D341Med (cell line): ENCODE measurements at places on chromosomes 16 and 17.

- DNase-seq, result no peak
Measured at GRCh38 chr17:17300624-17301568, 2.3 kb upstream of the NT5M start.

DNA sequence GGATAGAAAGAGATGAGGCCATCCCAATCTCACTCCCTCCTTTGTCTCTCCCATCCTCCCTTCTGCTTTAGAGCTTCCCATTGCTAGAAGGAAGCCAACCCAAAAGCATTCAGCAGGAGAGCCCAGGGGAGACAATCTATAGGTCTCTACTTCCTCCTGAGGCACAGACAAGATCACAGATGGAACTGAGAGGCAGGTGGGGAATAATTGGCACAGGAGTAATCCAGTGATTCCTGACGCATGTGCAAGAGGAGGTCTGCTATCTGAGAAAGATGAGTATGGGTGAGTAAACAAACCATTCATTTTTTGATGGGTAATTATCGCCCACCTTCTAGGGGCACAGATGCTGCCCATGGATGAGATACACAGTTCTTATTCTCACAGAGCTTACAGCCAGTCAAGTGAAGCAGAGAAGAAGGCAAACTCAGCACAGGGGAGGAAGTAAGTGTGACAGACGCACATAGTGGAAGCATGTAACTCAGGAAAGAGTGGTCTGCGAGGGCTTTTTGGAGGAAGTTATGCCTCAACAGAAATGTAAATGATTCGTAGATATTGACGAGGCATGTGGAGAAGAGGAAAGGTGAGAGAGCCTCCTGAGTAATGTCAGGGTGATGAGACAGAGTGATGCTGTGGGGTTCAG lies 88.9 kb upstream of the HLF start:
- no peak for DNase-seq

GRCh38 chr17:77687921-77688320 lies 270.6 kb upstream of the TNRC6C start:
- no peak for DNase-seq

GRCh38 chr16:90026135-90026534 lies 6.9 kb upstream of the DBNDD1 start:
- no peak for DNase-seq

GRCh38 chr16:30557707-30557956 lies 542 bp downstream of the ZNF764 start:
- no peak for DNase-seq

DNA sequence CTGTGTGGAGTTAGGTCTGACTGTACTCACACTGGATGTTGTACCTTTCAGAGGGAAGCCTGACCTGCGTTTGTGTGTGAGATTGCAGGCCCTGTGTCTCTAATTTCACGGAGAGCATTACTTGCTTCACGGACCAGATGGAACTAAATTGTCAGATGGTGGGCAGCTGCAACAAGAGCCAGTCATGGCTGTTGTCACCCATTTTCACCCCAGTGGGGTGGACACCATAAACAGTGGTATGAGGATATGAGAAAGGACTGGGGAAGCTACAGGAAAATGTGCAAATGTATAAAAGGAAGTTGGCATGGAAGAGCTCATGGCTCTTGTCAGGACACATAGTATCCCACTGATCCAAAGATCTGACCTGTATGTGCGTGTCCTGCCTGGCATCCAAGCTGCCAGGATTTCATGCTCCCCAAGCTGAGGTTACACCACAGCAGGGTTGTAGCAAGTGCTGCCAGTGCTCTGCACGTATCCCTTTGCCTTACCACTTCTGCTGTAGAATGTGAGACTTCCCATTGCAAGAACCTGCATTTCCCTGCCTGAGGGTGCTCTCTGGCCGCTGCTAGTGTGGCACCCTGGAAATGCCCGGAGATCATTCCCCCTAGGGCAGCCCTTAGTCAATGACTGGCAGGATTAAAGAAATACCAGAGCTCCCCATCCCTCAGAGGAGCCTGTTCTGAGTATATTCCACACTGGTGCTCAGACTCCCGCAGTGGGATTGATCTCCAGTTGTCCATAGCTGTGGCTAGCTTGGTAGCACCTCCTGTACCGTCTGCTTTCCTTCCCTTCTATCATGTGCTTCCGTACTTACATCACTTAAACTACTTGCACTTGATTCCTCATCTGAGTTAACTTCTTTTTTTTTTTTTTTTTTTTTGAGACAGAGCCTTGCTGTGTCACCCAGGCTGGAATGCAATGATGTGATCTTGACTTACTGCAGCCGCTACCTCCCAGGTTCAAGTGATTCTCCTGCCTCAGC lies 70.4 kb upstream of the TANC2 start:
- no peak for DNase-seq

GRCh38 chr16:53629151-53629550 lies 74.5 kb downstream of the RPGRIP1L start:
- no peak for DNase-seq

GRCh38 chr17:8176197-8176940 lies at the start of gene TMEM107:
Gene TMEM107, minus strand, starts transcription at chr17:8176380. Its CDS starts 94 bp downstream, at chr17:8176286.
- peak; percentile 80 for DNase-seq

DNA sequence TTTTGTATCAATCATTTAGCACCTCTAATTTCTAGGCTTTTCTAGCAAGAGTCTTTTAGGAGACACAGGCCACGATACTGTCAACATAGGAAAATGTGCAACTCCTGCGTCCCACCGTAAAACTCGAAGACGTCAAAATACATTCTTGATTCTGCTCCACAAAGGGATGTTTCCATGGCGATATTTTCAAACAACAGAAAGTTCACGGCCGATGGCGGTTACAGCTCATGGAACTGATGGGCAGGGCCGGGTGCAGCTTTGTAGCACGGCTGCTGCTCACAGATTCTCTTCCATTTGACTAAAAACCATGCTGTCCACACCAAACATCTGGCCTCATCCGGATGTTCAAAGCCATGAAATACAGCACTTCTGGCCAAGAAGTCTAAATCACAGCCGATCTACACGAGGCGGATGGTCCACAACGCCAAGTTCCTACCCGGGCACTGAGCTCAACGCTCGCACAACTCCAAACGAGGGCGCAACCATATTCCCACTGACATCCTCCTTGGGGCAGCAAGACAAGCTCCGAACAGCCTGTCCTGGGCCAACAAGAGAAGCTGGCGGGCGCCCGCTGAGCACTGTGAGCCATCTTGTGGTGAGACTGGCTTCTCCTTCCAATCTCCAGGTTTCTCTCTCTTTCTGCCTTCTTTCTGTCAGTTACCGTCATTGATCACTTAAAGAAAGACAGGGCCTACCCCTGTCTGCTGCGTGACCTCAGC lies 79.8 kb downstream of the ZNF778 start:
- no peak for DNase-seq

DNA sequence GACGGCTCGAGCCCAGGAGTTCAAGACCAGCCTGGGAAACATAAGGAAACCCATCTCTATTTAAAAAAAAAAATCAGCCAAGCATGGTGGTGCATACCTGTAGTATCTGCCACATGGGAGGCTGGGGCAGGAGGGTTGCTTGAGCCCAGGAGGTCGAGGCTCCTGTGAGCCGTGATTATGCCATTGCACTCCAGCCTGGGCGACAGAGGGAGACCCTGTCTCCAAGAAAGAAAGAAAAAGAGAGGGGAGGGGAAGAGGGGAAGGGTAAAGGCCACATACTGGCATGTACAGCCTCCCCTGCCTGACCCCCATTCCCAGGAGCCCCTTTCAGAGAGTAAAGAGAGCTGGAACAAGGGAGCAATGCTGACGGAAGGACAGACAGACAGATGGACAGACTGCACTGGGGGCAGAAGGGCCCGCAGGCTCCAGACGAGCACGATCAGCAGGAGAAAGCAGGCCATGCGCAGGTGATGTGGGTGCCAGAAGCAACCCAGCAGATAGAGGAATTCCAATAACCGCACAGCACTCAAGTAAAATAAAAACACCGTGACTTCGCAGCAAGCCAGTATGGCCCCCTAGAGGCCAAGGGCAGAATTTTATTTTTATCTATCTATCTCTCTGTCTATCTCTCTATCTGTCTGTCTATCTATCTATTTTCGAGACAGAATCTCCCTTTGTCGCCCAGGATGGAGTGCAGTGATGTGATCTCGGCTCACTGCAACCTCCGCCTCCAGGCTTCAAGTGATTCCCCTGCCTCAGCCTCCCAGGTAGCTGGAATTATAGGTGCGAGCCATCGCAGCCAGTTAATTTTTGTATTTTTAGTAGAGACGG lies 27.1 kb upstream of the SNN start:
- peak; percentile 69 for DNase-seq

DNA sequence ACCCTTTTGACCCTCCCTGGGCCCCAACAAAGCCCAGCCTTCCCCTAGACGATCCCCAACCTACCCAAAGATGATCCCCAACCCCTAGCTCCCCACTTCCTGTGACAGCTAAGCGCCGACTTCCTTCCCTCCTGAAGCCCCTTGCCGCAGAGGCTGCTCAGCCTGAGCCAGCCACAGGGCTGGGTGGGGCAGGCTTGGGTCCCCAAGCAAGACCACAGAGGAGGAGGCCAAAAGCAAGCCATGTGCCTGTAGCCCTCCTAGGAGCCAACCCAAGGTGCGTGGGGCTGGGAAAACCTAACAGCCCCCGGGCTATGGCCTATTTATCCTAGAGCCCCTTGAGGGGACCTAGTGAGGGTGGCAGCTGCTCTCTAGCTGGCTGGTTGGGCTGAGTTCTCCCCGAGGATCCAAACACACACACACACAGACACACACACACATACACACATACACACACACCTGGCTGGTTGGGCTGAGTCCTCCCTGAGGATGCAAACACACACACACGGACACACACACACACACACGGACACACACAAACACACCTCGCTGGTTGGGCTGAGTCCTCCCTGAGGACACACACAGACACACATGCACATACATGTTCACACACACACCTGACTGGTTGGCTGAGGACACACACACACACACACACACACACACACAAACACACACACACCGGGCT lies 4.8 kb downstream of the ARRB2 start:
- DNase-seq, result no peak

- no peak for DNase-seq
Measured at GRCh38 chr16:70659953-70660671, 13.8 kb downstream of the IL34 start.

- no peak for DNase-seq
Measured at GRCh38 chr17:39404542-39405378, 3.3 kb upstream of the FBXL20 start.
